ENCODE measurements at places on chromosomes 7 and 10.

DNA sequence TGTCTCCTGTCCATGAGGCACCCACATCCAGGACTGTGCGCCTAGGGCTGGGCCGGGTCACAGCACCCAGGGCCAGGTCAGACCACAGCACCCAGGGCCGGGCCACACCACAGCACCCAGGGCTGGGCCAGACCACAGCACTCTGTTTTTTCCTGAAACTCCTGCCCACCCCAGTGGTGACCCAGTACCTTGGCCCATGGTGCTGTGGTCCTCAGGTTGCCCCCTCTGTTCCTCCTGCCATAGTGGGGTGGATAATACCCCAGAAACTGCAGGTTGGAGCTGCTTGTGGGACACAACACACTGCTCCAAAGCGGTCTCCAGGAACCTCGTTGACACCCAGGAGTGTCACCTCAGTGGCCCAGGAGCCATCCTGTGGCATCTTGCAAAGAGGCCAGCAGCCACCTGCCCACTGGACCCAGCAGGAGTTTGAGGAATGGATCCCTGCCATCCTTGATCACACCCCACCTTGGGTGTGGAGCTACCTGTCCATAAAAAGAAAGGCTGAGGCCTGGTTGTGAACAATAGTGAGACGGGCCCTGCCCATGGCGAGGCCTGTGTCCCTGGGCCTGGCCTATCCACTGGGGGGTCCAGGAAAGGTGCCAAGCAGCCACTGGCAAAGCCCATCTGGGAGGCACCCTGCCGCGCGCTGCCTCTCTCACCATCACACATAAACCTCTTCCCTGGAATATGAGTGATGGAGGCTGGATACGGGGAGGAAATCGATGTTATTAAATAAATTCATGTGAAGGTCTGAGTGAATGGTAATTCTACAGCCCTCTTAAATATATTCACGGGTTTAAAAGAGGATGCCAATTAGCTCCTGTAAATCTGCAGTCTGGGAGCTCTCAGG lies 89.0 kb downstream of the NKX6-2 start:
- no peak for DNase-seq

- no peak for DNase-seq
Observed at GRCh38 chr10:50325449-50326171, 74.3 kb upstream of the ASAH2 start.

DNA sequence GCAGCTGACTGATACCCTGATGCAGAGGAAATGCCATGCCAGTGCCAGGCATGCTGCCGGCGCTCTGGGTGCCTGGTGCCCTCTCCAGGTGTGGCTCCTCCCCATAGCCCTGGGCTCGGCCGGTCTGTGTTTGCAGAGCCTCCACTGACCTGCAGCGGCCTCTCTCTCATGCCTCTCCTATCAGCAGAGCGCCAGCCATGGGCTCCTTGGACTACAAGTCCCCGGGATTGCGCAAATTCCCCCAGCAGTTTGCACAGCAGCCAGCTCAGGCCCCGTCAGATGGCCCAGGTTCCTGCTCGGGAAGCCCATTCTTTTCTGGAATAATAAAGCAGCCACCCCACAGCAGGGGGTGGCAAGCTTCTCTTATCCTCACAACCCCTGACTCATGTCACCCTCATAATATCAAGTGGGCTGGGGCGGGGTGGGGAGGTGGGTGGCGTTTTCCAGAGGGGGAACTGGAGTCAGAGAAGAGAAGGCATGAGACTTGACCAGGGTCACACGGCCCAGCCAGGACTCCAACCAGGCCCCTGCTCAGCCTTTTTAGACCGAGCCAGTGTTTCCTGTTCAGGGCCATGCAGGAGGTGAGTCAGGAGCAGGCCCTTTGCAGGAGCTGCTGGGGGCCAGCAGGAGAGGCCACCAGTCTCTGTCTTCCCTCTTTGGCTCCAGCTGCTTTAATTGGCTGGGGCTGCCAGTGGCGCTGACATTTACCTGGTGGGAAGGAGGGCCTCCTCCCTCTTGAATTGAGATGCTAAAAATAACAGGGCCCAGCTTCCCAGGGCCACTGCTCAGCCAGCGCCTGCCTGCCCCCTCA lies 58.6 kb downstream of the ZMIZ1 start:
- DNase-seq: no peak

DNA sequence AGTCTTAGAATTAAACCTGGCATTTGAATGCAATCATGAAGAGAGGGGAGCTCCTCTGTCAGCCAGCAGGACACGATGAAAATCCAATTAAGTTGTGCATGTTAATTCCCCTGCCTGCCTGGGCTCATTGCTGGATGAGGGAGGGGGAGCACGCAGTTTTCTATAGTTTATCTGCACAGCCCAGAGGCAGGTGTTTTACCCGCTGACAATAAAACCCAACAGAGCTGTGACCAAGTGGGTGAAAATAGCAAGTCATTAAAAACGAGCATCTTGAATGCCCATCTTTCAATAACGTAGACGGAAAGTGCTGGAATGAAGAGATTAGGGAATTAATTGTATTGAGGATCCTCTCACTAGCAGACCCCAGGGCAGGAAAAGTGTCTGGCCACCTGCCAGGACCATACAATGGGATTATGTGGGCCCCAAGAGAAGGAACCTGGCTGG lies 100.1 kb upstream of the FAM20C start:
- no peak for DNase-seq

- DNase-seq: no peak
Observed at GRCh38 chr7:25012254-25012653, 32.3 kb upstream of the OSBPL3 start.

DNA sequence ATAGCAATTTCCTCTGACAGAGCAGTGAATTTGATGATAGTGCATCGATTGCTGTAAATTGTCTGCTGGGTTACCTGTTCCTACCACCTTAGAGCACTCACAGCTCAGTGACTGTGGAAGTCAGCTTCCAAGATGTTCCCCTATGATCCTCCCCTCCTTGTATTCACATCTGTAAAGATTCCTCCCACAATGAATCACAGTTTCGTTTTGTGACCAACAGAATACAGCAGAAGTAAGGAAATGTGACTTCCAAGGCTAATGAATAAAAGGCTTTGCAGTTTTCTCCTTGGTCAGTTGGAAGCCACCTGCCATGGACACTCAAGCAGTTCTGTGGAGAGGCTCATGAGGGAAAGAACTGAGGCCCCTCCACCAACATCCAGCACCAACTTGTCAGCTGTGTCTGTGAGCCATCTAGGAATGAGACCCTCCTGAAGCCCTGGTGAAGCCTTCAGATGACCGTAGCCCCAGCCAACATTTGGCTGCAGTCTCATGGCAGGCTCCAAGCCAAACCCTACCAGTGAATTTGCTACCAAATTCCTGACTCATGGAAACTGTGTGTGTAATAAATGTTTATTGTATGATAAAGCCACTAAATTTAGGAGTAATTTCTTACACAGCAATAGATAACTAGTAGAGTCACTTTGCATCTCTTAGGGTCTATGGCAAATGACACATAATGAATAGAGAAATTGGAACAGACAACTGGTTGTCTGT lies 309.5 kb upstream of the NPVF start:
- no peak for DNase-seq

- DNase-seq: peak; percentile 21
Observed at GRCh38 chr7:50782375-50783208, at the start of gene GRB10. Gene GRB10 (minus strand): TSS chr7:50782896. CDS start chr7:50732322, 50,574 bp downstream.

GRCh38 chr7:129443612-129444011 lies 9.4 kb downstream of the STRIP2 start:
- DNase-seq: no peak

- no peak for DNase-seq
Observed at GRCh38 chr7:115097175-115097671, 175.3 kb downstream of the MDFIC start.

DNA sequence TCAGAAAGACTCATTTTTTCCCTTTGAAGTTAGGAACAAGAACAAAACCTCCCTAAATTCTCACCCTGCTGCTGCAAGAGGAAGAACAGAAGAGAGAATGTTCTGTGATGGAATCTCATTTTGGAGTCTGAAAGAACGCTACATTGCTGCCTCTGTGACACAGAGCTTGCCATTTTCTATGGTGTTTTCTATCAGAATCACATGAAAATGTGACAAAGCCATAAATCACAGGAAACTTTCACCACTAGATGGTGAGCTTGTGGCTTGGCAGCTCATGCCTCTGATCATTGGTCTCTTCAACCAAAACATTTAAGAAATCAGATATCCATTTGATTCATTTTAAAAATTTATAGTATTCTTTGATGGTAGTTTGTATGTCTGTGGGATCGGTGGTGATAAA lies 82.9 kb downstream of the CADPS2 start:
- no peak for DNase-seq

- DNase-seq: no peak
Observed at GRCh38 chr7:15922002-15922401, 235.5 kb upstream of the MEOX2 start.

DNA sequence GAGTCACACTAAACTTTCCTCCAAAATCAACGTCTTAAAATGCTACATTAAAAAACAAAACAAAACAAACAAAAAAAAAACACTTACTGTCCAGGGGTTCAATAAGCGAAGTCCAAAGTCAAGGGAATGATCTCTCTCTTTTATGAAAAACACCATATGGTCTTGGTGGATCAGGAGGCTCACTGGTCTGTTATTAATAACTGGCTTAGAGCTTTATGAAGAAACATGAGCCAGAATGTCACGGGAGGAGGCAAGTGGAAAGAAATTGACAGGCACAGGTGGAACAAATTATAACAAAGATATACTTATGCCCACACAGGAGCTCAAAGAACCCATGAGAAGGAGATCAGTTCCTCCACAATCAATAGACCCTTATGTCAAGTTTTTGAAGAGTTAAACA lies at the start of gene MRLN:
TSS of gene MRLN (minus strand) at position 189 of the 400 bp plus-strand sequence.
- no peak for DNase-seq

DNA sequence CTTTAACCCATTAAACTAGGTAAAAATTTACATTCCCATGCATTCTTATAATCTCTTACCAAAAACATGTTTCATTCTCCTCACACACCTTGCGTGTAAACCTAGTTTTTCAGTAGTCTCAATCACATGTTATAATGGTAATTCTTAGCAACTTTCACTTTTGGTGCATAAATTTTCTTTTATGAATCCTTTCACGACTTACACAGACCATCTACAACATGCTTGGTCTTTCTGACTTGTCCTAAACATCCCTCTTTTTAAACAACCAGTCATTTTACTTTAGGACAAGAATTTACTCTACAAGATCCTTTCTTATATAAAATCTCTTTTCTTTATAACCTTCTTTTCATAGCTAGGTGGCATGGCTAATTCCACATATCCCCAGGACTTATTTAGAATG lies 25.8 kb downstream of the FBXL13 start:
- no peak for DNase-seq

- no peak for DNase-seq
Observed at GRCh38 chr10:4456776-4457175, 369.2 kb upstream of the AKR1E2 start.

DNA sequence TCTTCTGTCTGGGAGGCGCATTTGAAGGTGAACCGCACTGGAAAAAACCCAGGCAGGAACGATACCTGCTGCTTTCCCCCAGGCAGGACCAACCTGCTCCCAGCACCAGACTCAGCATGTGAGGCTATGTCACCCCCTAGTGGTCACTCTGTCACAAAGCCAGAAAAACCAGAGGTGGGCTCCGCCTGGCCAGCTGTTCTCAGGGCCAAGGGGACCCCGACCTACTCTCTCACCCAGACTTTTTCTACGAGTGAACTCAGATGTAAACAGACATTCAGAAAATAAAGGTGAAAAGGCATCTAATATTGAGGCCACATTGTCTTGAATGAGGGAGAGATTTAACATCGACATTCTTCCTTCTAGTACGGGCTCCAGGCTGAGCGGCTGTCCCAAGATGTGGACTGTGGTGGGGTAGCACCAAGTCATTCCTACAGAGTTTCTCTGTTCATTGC lies 117.3 kb downstream of the PRKAG2 start:
- peak; percentile 31 for DNase-seq

DNA sequence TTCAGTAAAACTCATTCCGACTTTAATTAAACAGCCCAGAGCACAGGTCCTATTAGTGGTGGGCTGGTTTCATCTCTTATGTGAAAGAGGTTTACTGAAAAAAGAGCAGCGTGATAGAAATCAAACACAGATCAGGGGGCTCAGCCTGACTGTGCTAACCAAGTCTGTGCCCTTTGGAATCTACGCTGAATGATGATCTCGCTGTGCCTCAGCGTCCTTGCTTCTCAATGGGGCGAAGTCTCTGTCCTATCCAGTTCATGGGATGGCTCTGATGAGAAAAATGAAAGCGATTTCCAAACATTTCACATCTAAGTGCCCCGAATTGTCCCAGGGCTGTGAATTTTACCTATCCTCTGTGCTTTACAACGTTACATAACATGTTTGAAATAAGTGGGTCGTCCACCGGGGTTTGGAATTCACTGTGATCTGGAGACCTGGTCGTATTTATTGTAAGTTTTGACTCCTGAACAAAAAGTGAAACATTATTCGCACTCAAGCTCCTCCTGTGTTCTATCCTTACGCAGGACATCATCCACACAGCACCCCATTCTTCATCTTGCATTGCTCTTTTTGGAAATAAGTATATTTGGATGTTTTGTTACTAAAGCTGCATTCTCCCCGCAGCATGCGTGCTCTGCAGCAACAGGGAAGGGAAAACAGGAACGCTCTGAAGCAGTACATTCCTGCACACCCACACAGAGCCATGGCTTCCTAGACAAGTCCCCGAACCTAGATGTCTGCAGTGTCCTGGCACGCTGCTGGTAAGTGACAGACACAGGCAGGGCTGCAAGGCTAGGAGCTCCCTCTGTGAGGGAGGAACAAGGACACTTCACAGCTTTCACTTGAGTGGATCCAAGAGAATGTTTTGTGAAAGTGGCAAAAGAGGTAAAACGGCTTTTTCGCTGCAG lies 83.5 kb downstream of the SLC37A3 start:
- no peak for DNase-seq

DNA sequence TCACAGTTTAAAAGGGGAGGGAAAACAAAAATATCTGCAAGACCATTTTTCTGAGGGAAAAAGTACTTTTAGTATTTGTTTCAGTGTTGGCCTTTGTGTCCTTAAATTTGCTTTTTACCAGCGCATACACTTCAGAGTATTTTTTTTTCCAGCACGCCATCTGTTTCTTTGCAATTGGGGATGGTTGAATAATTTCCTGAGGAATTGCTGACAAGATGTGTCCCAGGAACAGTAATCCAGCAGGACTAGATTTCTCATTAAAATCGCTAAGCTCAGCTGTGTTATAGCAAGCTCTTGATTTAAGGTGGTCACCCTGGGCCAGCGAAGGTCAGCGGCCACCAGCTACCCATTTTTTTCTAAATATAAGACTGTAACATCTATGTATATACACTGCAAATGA lies 156.9 kb upstream of the RHOBTB1 start:
- no peak for DNase-seq

GRCh38 chr7:14125998-14126397 lies 136.5 kb upstream of the ETV1 start:
- DNase-seq: no peak

DNA sequence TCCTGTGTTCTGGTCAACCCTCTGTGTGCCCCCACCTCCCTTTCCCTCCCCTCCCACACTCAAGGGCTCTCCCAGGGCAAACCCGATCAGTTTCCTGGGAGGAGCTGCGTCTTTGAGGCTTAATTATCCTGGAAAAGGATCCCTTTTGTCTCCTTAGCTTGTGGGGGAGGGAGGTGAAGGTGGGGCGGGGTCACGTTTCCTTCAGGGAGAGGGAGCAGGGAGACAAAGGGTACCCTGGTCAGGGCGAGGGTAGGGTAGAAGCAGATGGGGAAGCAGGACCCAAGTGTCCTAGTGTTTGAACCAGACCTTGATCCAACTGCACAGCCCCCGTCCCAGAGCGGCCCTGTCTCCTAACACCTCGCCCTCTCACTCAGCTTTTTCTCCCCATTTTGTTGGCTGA lies 90.1 kb downstream of the HIF1AN start:
- DNase-seq: no peak

- DNase-seq: no peak
Observed at GRCh38 chr10:77898323-77899079, 28.1 kb downstream of the DLG5 start.

GRCh38 chr10:62021128-62021665 lies 119.7 kb downstream of the ARID5B start:
- DNase-seq: no peak

Measured in hypothalamus (tissue), 51 donors.